Kidney glomerular epithelial cell (primary cell): ENCODE measurements at places on chromosomes 7 and 10.

GRCh38 chr10:113058523-113059370 is 108.7 kb downstream of the TCF7L2 start:
- DNase-seq, result no peak

DNA sequence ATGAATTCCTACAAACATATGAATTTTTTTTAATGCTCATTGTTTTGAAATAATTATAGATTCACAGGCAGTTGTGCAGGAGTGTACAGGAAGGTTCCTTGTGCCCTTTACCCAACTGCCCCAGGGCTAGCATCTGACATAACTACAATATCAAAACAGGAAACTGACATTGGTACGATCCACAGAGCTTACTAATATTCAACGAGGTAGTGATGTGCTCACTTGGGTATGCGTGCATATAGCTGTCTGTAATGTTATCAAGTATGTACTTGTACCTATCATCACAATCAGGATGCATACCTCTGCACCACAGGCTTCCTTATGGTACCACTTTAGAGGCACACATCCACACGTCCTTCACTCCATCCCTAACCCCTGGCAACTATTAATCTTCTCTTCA is 68.3 kb downstream of the BMS1 start:
- no peak for DNase-seq

- DNase-seq, result no peak
These were observed 32.5 kb upstream of the FAM133B start for GRCh38 chr7:92622685-92623084.

DNA sequence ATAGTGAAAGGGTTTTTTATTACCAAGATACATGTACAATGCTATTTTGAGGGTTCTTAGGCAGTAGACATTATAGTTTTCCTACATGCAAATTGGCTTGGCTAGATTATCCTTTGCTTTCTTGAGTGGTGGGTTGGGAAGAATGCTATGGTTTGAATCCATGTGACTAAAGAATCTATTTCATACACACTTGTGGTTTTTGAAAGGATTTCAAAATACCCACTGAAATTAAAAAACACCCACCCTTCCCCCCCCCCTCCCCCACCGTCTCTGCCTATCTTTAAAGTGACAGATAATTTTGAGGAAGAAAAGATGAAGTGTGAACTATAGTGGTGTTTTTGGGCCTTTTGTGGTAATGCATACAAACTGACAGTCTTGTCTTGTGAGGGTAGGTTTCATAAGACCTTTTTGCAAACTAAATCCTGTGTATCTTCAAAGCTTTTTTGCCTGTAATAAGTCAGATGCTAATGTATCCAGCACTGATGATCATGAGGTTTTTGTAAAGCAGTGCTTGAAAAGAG is 90.9 kb downstream of the TPST1 start:
- no peak for DNase-seq

- no peak for DNase-seq
These were observed 11.1 kb downstream of the ZNF316 start for GRCh38 chr7:6648066-6648814.

GRCh38 chr10:7205656-7206055 is 205.2 kb downstream of the SFMBT2 start:
- no peak for DNase-seq

DNA sequence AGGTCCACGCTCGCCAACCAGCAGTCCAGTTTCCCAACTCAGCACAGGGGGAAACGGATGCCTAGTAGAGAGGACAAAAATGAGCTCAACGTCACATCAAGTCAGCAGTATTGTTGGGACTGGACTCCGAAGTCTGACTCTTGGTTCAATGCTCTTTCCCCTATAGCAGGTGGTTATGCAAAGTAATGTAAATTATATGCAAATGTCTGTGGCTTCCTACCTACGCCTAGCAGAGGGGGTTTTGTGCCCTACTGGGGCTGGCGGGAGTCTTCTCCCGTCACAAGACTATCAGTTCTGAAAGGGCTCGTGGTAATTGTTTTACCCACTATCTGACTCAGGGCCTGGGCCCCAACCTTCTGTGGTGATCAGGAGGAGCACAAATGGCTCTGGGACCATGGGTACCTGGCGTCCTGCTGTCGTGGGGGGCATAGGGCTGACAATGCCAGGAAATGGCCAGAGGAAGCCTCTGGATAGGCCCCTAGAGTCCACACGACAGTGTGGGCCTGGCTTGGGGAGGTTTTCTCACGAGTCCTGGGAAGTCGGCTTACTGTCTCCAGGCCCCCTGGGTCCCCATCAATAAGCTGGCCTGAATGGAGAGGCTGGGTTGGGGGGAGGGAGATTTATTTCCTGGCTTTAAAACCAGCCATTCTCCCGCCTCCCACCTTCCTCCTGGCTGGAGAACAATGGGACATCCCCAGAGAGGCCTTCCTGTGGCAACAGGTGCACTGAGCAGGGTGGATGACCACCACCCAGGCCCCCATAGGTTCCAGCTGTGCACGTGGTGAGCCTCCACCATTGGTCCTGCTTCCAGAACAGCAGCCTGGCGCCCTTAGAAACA is 41.8 kb downstream of the UNC5B start:
- no peak for DNase-seq

DNA sequence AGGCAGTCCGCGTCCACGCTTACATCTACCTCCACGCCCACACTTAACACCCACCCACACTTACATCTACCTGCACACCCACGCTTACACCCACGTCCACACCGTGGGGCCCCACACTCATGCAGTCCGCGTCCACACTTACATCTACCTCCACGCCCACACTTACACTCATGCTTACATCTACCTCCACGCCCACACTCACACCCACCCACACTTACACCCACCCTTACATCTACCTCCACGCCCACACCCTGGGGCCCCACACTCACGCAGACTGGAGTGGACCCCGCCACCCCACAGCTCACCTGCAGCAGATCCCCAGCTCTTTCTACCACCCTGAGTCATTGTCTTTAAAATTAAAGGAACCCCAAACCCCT is 32.4 kb upstream of the PWWP2B start:
- no peak for DNase-seq

GRCh38 chr10:22504766-22505165 is 159.5 kb downstream of the SPAG6 start:
- no peak for DNase-seq

- no peak for DNase-seq
These were observed 59.4 kb downstream of the EBLN1 start for GRCh38 chr10:22158426-22158825.

DNA sequence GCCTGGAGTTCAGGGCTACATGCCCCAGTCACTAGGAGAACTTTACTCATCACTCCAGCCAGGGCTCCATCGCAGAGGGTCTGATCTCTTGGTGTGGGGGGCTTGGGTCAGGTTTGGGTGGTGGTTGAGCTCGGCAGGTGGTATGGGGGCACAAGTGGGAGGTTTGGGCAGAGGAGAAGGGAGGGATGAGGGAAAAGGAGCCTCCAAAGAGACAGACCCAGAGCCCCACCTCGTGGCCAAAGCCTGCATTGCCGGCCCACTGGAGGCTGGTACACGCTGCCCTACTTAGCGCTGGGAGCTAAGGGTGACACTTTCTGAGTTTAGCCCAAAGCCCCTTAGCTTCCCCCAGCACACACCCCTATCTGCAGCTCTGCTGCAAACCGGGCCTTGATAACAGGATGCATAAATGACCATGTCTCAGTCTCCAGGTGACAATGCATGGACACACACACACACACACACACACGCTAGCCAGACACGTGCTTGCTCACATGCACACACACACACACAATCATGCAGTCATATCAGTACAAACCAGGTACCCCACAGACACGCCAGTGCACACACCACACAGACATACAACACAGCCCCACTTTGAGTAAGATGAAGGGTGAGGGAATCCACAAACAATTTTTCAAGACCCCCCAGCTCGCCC is 14.7 kb downstream of the LZTS2 start:
- DNase-seq, result peak; percentile 55

DNA sequence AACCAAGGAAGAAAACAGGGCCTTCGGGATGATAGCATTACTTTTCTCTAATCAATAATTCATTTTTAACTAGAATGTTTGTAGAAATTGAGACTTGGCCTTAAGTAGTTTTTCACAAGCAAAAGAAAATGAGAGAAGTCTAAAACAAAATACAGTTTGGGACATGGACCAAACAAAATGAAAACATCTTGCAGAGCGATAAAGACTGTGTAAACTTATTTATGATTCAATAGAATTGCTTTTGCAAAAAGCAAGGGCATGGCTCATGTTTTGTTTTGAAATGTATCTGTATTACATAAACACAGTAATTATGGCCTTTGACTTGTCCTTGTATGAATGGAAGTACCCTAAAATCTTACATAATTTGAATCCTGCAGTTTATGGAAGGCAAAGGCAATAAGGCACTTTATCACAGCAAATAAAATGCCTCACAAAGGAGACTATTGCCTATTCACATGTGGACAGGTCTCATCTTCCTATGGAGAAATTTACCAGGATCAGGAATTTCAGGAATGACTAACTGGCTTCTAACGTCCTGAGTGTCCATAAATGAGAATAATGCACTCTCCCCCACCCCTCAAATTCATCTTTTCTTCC is 295.2 kb downstream of the PTEN start:
- DNase-seq, result no peak

DNA sequence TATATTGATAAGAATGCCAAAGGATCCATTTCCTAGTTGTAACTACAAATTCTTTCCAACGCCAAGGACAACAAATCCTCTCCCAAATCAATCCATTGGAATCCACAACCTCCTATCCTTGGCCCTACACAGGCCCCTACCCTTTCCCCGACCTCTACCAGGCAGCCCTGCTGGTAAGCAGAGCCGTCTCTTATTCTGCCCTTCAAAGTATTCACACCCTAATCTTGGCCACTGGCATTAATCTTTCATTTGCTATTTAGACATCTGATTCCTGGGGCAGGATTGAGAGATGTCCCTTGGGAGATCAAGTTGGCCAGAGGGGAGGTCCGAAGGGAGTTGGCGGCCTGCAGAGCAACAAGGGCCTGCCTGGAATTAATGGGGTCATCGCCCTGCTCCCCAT is 161.4 kb downstream of the PLXNA4 start:
- DNase-seq, result no peak

- DNase-seq, result peak; percentile 57
These were observed 159.1 kb downstream of the ARHGAP12 start for GRCh38 chr10:31769564-31769963.

- no peak for DNase-seq
These were observed 131.3 kb downstream of the EBF3 start for GRCh38 chr10:129832573-129833467.

GRCh38 chr10:130042381-130042780 is 68.2 kb downstream of the C10orf143 start:
- no peak for DNase-seq

GRCh38 chr10:132163278-132163765 is 23.4 kb upstream of the DPYSL4 start:
- DNase-seq, result no peak

- DNase-seq, result no peak
These were observed 382 bp upstream of the ARMS2 start for GRCh38 chr10:122454071-122454470.

GRCh38 chr7:158730383-158731346 is 26.1 kb upstream of the NCAPG2 start:
- DNase-seq, result no peak

DNA sequence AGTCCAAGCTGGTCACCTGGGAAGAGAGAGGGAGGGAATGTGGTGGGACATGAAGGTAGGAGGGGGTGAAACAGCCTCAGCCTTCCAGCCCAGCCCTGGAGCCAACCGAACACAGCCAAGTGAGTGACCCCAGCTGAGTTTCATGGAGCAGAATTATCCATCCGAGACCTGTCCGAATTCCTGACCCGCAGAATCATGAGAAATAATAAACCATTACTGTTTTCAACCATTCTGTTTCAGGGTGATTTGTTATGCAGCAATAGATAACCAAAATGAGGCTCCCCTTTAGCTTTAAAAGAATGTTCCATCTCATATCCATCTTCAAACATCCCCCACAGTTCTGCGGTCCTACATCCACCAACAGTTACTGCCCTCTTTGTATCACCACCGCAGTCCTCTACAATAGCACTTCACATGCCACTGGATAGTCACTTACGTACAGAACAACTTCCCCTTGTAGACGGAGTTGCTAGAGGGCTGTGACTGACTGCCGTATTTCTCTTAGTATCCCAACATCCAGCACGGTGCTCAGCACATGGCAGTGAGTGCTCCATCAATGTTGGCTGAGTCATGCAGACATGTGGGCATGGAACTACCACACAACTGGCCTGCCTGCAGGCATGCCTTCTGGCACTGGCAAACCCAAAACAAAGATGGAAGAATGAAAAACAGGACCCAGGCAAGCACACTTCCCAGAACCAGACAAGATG is 18.5 kb downstream of the KIAA1549 start:
- peak; percentile 86 for DNase-seq

- no peak for DNase-seq
These were observed 159.0 kb upstream of the POM121L12 start for GRCh38 chr7:52876402-52876801.

GRCh38 chr10:83633547-83633946 is 505.8 kb upstream of the GHITM start:
- no peak for DNase-seq

DNA sequence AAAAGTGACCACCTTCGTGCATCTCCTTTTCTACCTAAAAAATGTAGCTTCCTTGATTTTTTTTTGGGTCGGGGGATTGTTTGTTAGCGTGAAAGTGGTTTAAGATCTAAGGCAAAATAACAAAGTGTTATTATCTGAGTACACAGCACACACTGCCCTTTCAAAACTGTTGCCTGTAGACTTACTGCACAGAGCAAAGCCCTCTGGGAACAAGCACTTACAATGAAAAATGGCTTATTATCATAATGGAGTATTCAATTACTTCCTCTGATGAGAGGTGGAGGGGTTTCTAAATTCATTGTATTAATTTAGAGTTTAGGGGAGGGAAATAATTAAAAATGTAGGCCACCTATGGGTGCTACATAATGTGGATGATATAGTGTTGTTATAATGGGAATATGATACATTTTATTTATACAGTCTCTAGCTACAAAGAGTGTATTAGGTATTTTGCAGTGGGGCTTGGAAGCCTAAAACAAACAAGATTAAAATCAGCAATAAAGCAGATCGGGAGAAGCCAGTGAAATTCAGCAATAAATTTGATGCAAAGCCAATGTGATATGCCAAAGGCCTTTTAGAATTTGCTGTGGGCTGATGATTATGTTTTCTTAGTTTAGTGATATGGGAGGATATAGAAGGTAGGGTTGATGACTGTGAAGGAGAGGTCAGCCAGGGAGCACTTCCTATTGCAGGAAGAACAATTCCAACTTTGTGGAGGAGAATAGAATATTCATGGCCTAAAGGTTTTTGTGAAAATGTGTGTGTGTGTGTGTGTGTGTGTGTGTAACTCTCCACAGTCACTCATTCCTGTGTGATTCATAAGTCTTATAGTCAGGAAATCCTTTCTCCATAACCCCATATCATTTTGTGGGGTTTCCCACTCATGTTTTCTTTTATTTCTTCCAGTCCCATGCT is 17.7 kb upstream of the EXOC4 start:
- peak; percentile 40 for DNase-seq
